Stimulated activated effector memory CD8-positive, alpha-beta T cell treated with anti-CD3 and anti-CD28 coated beads, Interleukin-12 subunit alpha, Interleukin-12 subunit beta, amount 100 ng/mL, for 72 hours (primary cell): ENCODE measurements at places on chromosomes 4 and X.

- DNase-seq, result no peak
Observed at GRCh38 chr4:25424539-25425228, 47.6 kb downstream of the ANAPC4 start.

DNA sequence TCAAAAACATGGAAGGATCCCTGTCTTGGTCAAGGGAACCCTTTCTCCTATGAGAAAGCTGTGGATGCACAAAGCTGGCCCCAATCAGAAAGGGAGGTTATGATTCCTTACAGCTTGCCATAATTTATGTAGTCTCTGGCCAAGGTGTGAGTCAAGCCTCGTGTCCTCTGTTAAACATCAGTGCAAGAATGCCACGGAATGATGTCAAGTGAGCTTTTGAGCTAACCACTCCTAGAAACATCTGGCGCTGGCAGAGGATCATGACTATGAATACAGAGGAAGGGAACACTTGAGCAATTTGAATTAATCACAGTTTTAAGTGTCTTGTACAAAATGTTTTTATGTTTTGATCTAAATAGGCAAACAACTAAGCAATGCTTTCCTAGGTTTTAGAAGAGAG, 51.5 kb upstream of the RAP2C start:
- DNase-seq, result no peak

DNA sequence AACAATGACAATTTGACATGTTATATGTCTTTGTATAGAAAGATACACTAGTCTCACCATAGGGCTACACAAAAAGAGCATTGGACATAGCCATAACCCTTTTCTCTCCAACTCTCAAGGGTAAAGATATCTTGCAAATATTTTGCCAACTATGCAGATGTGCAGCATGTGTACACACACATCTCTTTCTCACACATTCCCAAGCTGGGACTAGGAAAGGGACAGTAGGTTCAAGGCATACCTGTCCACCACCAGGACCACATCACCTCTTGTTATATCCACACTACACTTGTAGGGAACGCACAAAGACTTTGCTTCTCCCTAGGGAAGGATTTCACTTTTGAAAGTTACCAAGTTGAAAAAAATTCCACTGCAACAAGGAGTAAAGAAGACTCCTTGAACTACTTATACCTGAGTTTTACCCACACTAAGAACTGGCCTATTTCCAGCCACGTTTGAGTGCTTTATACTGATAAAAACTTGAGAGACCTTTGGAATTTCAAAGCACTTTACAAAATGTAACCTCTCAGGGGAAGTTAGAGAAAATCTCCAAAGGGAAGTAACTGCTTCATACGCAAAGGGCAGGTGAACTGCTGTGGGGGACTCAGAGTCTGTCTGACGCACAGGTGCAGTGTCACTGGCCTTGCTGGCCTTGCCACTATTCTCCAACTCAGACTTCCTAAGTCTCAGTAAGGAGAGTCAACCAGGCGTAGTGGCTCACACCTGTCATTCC, 36.9 kb downstream of the NR3C2 start:
- no peak for DNase-seq

DNA sequence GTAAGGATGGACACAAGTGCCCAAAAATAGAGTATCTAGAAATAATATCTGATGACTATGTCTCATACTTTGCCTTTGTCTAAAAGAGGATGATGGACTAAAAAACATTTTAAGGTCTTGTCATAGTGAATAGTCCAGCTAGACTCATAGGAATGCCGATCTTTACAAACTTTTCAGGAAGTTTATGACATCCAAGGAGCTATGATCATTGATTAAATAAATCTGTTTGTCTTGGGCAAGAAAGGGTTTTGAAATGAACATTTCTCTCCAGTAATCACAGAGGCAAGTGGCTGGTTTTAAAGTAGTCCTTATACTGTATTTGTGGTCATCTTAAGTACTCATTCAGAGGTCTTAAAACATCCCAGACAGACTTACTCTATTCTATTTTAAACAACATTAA, 109.8 kb downstream of the MAPK10 start:
- DNase-seq, result no peak

GRCh38 chr4:73181231-73181630, 77.4 kb downstream of the ANKRD17 start:
- no peak for DNase-seq
